ENCODE measurements at places on chromosomes 7 and 10. TPM values are rescaled to one million over a fixed set of nuclear protein-coding genes. Genes with fewer than 3 reads are reported as not detected.

SPDYE8 gene
- not detected for total RNA-seq

ZNF680 gene
- 21.8 TPM for total RNA-seq

ZWINT gene
- total RNA-seq = 65.0 TPM

DEPP1 gene
- 0.23 TPM for total RNA-seq

TMEM196 gene
- not detected for total RNA-seq

LIPF gene
- total RNA-seq = not detected

CCDC201 gene
- total RNA-seq = not detected

CYP2C9 gene
- total RNA-seq = not detected

WNT8B gene
- 0.91 TPM for total RNA-seq

MRLN gene
- total RNA-seq = not detected

AQP1 gene
- 0.23 TPM for total RNA-seq

CHCHD1 gene
- 24.8 TPM for total RNA-seq

SDK1 gene
- total RNA-seq = 0.25 TPM

CTAGE4 gene
- total RNA-seq = 2.2 TPM

Data from activated naive CD8-positive, alpha-beta T cell treated with anti-CD3 and anti-CD28 coated beads, Interleukin-2, amount 10 ng/mL, durations not matched to agents 7 days and 5 days (primary cell).